ENCODE measurements at places on chromosomes 6 and 20. TPM values are rescaled to one million over a fixed set of nuclear protein-coding genes. Genes with fewer than 3 reads are reported as not detected.
A peak's percentile ranks its signal among the peaks of the same experiment; 100 is the strongest.

DNA sequence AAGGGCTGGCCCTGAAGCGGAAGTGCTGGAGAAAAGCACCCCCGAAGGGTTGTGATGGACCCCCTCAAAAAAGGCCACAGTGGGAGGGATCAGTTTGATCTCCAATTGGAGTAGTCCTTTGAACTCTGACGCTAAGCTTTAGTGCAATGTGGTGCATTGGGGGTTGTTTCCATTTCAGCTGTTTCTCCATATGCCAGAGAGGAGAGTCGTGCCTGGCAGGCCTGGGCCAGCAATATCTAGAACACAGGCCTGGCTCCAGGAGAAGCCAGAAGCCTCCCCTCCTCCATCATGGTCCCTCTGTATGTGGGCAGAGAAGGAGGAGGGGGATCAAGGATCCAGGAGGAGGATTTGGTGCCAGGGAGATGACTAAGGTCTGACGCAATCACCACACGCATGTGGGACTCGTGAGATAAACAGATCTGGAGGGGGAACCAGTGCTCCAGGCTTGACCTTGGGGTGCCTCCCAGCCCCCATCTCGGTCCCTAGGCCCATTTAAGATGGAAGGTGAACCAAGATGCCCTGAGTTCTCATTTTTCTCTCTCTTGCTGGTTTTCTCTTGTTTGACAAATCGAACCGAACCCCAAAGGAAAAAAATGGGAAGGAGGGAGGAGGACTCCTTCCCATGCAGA is 517.4 kb upstream of the JARID2 start:
- H3K27ac ChIP-seq = peak overlapping the region; percentile 99
- H3K36me3 ChIP-seq = peaks cover 14% of the 10 kb centered on the region
- no peaks in the 10 kb centered on the region for H3K27me3 ChIP-seq
- peaks cover 91% of the 10 kb centered on the region for H3K4me1 ChIP-seq
- H3K4me3 ChIP-seq = peak overlapping the region; percentile 91

GRCh38 chr20:46270977-46271744 is 37.1 kb downstream of the CDH22 start:
- no peaks in the 10 kb centered on the region for H3K4me1 ChIP-seq
- H3K27ac ChIP-seq = no peak overlapping the region
- no peak overlapping the region for H3K4me3 ChIP-seq

GRCh38 chr20:13458860-13459451 is 179.8 kb downstream of the TASP1 start:
- no peaks in the 10 kb centered on the region for H3K4me1 ChIP-seq
- DNase-seq = peak; percentile 0
- H3K27me3 ChIP-seq = no peaks in the 10 kb centered on the region
- H3K4me3 ChIP-seq = no peak overlapping the region
- no peak overlapping the region for H3K27ac ChIP-seq

- no peak for DNase-seq
- H3K4me3 ChIP-seq = peak overlapping the region; percentile 68
- H3K27me3 ChIP-seq = peaks cover 86% of the 10 kb centered on the region
- H3K4me1 ChIP-seq = peaks cover 13% of the 10 kb centered on the region
These were observed 11.3 kb upstream of the TFAP2A start for GRCh38 chr6:10425975-10426780.

- peak; percentile 68 for DNase-seq
- no peaks in the 10 kb centered on the region for H3K27me3 ChIP-seq
- H3K4me1 ChIP-seq = peaks cover 67% of the 10 kb centered on the region
- peak overlapping the region; percentile 52 for H3K4me3 ChIP-seq
- H3K36me3 ChIP-seq = peaks cover 3% of the 10 kb centered on the region
These were observed 58.4 kb downstream of the HIVEP2 start for GRCh38 chr6:142886431-142887170.

GRCh38 chr6:90494067-90494780 is 92.6 kb downstream of the MAP3K7 start:
- peaks cover 23% of the 10 kb centered on the region for H3K27me3 ChIP-seq
- no peak overlapping the region for H3K4me3 ChIP-seq
- no peaks in the 10 kb centered on the region for H3K36me3 ChIP-seq

DNA sequence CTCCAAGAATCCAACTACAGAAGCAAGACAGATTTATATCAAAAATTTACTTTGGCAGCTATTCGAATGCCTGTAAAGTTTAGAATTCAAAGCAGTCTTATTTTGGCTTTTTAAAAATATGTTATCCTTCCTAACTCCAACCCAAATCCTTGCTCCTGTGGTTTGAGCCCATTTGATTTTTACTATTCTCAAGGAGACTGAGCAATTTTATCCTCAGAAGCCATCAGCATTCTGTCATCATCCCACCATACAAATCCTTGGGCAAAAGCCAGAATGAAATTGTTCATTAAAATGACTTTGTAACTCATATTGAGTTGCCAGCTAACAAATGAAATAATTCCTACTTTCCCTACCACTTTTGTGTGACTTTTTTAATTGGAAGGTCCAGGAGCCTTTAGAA is 392.8 kb downstream of the ADGRB3 start:
- H3K36me3 ChIP-seq = no peaks in the 10 kb centered on the region
- no peak overlapping the region for H3K27ac ChIP-seq
- H3K4me1 ChIP-seq = no peaks in the 10 kb centered on the region

- no peak overlapping the region for H3K27ac ChIP-seq
- no peaks in the 10 kb centered on the region for H3K27me3 ChIP-seq
- no peak for DNase-seq
- peaks cover 16% of the 10 kb centered on the region for H3K36me3 ChIP-seq
- H3K4me1 ChIP-seq = peaks cover 15% of the 10 kb centered on the region
- no peak overlapping the region for H3K4me3 ChIP-seq
These were observed 43.2 kb downstream of the PDSS2 start for GRCh38 chr6:107416145-107416544.

DNA sequence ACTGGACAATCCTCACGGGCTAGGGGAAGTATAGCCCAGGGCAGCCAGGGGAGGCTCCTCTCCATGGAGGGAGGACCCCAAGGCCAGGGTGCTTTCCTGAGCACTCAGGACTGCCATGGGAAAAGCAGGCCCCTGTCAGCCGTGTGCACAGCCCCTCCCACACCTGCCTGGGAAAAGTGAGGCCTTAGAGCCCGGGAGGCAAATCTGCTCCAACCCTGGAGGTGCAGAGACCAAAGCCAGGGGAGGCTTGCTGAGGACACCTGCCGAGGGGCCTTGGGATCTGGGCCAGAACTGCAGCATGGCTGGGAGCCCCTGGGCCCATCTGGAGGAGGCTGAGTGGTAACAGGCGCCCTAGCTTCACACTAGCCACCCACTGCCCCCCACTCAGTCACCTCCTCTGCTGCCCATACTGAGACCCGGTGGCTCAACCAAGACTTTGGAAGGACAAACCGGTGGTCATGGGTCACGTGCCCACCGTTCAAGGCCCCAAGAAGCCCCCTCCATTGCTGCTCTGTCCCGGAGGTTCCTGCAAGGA is 55.2 kb downstream of the YTHDF1 start:
- no peak overlapping the region for H3K27ac ChIP-seq
- no peak for DNase-seq
- no peaks in the 10 kb centered on the region for H3K4me1 ChIP-seq
- peaks cover 34% of the 10 kb centered on the region for H3K27me3 ChIP-seq

DNA sequence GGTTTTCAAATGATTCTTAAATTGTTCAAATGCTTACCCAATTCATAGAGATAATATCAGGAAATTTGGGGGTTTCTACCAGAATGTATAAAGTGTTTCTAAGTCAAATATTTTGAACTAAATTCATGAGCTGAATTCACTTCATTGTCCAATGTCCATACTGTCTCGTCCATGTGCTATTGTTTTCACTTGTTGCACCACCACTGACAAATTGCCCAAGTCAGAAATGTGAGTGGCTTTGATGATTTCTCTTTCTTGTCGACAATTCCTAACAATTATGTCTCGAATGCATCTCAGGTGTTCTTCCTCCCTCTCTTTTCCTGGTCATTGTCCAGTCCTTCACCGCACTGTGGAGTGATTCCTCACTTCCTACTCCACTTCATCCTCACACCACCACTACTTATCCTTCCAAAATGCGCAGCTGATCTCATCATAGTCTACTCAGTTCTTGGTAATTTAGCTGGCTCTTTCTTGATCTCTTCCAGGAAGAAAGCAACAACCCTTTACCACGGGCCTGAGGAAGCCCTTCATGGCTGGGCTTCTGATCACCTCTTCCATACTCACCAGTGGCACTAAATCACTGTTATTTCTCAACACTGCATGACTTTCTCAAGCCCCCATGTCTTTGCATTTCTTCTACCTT is 161.1 kb downstream of the FOXA2 start:
- no peak for DNase-seq
- H3K36me3 ChIP-seq = peaks cover 6% of the 10 kb centered on the region
- H3K27ac ChIP-seq = no peak overlapping the region
- H3K4me1 ChIP-seq = no peaks in the 10 kb centered on the region

- H3K4me1 ChIP-seq = no peaks in the 10 kb centered on the region
- no peak overlapping the region for H3K27ac ChIP-seq
- no peaks in the 10 kb centered on the region for H3K27me3 ChIP-seq
- no peak for DNase-seq
- no peaks in the 10 kb centered on the region for H3K36me3 ChIP-seq
- no peak overlapping the region for H3K4me3 ChIP-seq
These were observed 84.7 kb upstream of the ADGRF1 start for GRCh38 chr6:47126647-47127391.

GRCh38 chr20:50310673-50311051 is 120.0 kb downstream of the CEBPB start:
- no peak overlapping the region for H3K4me3 ChIP-seq
- H3K27ac ChIP-seq = no peak overlapping the region
- no peak for DNase-seq
- H3K36me3 ChIP-seq = no peaks in the 10 kb centered on the region

GRCh38 chr6:158410784-158411183 is 98.5 kb downstream of the TULP4 start:
- no peak for DNase-seq
- H3K27me3 ChIP-seq = no peaks in the 10 kb centered on the region
- peaks cover 26% of the 10 kb centered on the region for H3K4me1 ChIP-seq

DNA sequence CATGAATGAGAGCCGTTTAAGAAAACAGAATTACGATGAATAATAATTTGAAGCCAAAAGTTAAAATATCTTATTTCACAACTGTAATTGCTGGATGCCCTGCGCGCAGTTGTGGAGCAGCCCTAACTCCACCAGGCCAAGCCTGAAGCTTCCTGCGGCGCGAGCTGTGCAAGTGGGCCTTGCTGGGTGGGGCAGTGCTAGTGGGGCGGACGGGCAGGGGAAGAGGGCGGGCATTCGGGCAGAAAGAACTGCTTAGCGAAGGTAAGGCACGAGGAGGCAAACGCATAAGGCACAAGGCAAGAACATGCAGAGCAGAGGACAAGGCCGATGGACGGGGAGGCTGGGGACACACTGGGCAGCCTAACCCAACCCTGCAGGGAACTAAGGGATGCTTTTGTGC is 2.3 kb downstream of the HLA-DQB2 start:
- DNase-seq = no peak
- peak overlapping the region; percentile 53 for H3K4me3 ChIP-seq
- peak overlapping the region; percentile 75 for H3K27ac ChIP-seq
- H3K27me3 ChIP-seq = peaks cover 22% of the 10 kb centered on the region
- H3K36me3 ChIP-seq = no peaks in the 10 kb centered on the region

- no peak overlapping the region for H3K27ac ChIP-seq
- H3K4me1 ChIP-seq = peaks cover 18% of the 10 kb centered on the region
- H3K36me3 ChIP-seq = no peaks in the 10 kb centered on the region
- peaks cover 20% of the 10 kb centered on the region for H3K27me3 ChIP-seq
These were observed 106.9 kb downstream of the IPCEF1 start for GRCh38 chr6:154249499-154250298.

- no peak for DNase-seq
- H3K27me3 ChIP-seq = no peaks in the 10 kb centered on the region
- H3K27ac ChIP-seq = peak overlapping the region; percentile 42
- peaks cover 54% of the 10 kb centered on the region for H3K4me1 ChIP-seq
- peak overlapping the region; percentile 60 for H3K4me3 ChIP-seq
These were observed 37.0 kb downstream of the CEP250 start for GRCh38 chr20:35492352-35492751.

- DNase-seq = no peak
- peaks cover 76% of the 10 kb centered on the region for H3K4me1 ChIP-seq
- no peak overlapping the region for H3K4me3 ChIP-seq
- H3K27me3 ChIP-seq = no peaks in the 10 kb centered on the region
These were observed 17.4 kb upstream of the NCOA3 start for GRCh38 chr20:47484303-47484702.

DNA sequence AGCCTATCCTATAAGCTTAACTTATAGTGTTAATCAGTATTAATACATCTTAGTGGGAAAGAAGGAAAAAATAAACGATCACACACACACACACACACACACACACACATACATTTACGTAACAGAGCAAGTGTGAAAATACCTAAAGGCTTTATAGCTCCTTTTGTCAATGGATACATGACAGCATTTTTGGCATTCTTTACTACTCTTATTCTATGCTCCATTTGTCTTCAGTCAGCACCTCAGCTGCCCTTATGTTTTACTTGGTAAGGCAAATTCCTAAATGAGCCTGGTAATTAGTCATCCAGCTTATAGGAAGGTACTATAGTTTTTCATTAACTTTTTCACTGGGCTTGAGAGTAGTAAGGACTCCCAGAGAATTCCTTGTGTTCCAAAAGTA is 25.1 kb upstream of the SLC17A3 start:
- peaks cover 4% of the 10 kb centered on the region for H3K4me1 ChIP-seq
- no peak overlapping the region for H3K4me3 ChIP-seq
- no peak for DNase-seq
- peaks cover 3% of the 10 kb centered on the region for H3K27me3 ChIP-seq
- H3K36me3 ChIP-seq = no peaks in the 10 kb centered on the region
- no peak overlapping the region for H3K27ac ChIP-seq

GRCh38 chr6:29112135-29112534 is 4.3 kb downstream of the OR2J3 start:
- no peak overlapping the region for H3K4me3 ChIP-seq
- H3K27ac ChIP-seq = no peak overlapping the region
- H3K36me3 ChIP-seq = no peaks in the 10 kb centered on the region
- no peaks in the 10 kb centered on the region for H3K4me1 ChIP-seq

DNA sequence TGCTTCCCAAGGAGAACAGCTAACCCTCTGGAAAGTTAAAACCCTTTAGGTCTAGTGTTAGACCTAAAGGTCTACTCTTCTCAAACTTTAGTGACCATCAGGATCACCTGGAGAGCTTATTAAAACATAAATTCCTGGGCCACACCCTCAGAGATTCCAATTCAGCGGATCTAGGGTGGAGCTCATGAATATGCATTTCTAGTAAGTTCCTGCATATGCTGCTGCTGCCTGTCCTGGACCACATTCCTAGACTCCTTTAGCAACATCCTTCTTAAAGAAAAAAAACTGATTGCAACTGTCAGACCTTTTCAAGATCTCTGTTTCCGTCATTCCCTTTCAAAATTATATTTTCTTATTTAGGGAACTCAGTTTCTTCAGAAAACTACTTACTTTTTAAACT is 31.2 kb downstream of the SNAP25 start:
- DNase-seq = no peak
- H3K36me3 ChIP-seq = no peaks in the 10 kb centered on the region
- no peak overlapping the region for H3K4me3 ChIP-seq
- no peak overlapping the region for H3K27ac ChIP-seq
- no peaks in the 10 kb centered on the region for H3K4me1 ChIP-seq
- peaks cover 4% of the 10 kb centered on the region for H3K27me3 ChIP-seq

- H3K4me3 ChIP-seq = peak overlapping the region; percentile 90
- peak; percentile 58 for DNase-seq
These were observed 19.8 kb downstream of the SIRPD start for GRCh38 chr20:1537731-1538058.

NELFE gene
- 104 TPM for polyA plus RNA-seq

ZC2HC1B gene
- polyA plus RNA-seq = not detected

TAF11 gene
- 10.8 TPM for polyA plus RNA-seq

ESF1 gene
- 14.3 TPM for polyA plus RNA-seq

WFDC10B gene
- polyA plus RNA-seq = not detected

OOEP gene
- 0.35 TPM for polyA plus RNA-seq

PPP1R3G gene
- not detected for polyA plus RNA-seq

Data from naive B cell (primary cell).